Activated CD8-positive, alpha-beta memory T cell treated with anti-CD3 and anti-CD28 coated beads, Interleukin-2, amount 10 ng/mL, durations not matched to agents 7 days and 5 days (primary cell): ENCODE measurements at places on chromosomes 11 and 22.

DNA sequence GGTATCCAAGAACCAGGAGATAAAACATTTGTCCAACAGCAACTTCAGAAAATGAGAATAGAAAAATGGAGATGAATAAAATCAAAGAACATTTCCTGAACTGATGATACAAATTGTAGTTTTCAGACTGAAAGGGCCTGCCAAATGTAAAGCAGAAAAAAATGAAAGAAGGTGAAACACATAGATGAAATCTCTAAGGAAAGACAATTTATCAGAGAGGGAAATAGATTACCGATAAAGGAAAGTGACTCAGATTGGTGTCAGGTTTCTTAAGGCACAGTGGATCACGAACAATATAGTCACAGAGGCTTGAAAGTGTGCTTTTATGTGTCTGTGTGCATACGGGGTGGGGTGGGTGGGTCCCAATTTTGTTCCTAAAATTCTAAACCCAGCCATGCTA lies 4.1 kb upstream of the STT3A start:
- DNase-seq = no peak

DNA sequence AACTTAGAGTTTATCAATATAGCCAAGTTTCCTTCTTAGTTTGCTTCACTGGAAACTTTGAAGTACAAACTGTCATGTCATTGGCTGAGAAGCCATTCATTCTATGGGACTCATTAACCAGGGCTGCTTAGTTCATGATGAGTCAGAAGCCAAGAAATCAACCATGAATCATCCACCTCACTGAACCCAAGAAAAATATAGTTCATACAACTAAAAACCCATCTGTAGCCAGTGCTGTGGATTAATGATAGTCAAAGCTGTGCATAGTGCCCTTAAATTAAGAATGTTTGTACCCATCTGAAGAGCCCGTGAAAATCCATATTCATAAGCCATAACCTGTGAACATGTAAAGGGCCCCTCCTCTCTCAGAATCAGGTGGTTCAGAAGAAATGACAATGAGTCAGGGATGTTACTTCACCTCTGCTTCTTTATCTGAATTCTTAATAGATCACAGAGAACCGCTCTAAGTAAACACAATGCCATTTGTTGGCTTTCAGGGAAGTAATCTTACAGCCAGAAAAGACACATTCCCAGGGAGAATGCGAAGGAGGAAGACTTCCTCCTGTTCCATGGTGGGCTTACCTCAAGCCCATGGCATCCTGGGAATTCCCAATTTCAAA lies 25.4 kb downstream of the MMP20 start:
- DNase-seq = no peak

GRCh38 chr11:11374358-11375148 lies 21.5 kb upstream of the CSNK2A3 start:
- DNase-seq = no peak

DNA sequence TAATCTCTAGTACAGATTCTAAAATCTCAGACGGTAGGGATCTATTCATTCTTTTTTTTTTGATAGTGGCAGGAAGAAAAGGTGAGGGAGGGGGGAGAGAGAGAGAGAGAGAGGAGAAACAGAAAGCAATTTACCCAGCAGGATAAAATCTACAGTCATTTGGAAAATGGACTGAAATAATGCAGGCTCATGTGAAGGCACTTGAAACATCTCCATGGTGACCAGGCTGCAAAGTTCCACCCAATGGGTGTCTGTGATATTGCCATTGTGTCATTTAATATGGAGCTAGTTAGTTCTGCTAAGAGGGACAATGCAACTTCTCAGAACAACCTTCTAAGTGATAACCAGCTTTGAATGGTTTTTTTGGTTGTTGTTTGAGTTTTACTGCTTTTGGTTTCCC lies 165.2 kb upstream of the RAG2 start:
- no peak for DNase-seq

- no peak for DNase-seq
These were observed 356.3 kb downstream of the FAT3 start for GRCh38 chr11:92580908-92581307.

DNA sequence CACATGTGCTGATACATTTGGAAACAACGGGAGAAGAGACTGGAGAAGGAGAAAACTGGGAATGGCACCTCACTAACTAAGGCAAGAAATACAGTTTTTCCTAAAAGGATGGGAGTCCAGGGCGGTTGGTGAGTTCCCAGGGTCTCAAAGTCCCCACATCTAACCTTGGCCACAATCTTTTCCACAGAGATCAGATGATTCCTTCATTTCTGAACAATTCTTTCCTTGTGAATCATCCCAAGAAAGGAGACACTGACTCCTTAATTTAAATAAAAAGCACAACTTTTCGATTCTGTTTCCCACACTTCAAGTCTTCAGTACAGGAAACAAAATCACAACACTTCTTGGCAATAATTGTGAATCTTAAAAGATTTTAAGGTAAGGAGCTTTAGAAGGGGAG lies 384.7 kb downstream of the DCDC1 start:
- DNase-seq = no peak

GRCh38 chr22:28808716-28809355 lies 8.5 kb upstream of the XBP1 start:
- DNase-seq = no peak

GRCh38 chr22:44045145-44045544 lies 21.0 kb downstream of the PARVB start:
- DNase-seq = no peak

DNA sequence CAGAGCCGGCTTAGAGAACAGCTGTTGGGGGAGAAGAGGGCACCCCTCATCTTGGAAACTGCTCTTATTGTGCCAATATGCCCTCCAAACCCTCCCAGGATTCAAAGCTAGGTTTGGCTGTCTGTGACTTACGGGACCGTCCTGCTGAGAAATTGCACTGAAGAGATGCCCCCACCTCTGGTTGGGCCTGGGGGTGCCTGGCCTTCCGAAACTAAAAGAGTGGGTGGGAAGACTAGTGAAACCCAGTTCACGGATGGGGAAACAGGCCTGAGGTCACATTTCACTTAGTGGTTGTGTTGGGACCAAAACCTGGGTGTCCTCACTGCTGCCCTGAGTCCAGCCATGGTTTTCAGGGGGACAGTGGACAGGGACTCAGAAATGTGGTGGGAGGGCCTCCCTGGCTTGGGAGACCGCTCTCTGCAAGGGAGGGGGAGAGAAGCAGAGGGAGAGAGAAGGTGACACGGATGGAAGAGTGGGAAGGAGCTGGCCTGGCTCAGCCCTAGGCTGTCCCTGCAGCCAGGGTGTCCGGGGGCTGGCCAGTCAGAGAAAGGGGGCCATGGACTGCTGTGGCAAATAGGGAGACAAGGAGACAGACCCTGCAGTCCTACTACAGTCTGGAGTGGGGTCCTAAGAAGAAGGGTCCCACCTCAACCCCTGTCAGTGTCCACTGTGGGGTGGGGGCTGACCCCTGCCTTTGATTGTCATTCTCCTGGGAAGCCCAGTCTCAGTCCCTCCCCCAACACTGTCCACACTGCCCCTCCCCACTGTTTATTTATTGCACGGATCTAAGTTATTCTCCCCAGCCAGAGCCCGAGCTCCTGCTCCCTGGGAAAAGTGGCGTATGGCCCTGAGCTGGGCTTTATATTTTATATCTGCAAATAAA lies 13.6 kb downstream of the MAFF start:
- no peak for DNase-seq

DNA sequence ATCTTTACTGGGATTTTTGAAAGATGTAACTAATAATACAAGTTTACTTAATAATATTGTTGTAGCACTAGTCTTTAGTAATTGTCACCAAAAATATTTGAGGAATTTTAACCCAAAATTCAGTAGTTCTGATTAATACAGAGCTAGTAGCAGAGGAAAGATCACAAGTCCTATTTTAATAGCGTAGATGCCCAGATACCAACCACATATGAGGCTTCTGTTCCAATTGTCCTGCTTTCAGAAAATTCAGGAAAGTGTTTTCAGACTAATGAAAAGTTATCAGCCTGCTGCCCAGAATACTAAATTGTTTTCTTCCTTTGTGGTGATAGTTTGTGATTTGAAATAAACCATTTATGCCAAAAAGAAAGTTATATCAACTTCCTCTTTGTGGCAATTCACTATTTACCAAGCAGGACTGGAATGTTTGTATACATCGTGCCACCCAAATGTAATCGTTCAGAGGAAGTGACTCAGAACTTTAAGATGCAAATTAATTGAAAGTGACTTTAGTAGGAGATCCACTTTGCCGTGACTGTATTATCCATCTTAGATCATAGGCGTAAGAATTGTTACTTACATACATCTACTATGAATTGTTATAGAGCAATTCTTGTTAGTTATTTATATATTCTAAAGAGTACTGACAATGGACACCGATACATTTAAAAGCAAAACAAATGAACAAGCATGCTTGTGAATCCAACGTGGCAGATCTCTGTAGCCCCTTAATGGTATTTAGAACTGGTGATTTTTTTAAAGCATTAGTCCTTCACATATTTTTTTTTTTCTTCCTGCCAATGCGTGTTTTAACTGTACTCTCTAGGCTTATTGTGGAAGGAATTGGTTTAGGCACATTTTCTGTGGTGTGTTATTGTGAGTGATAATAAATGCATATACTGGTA lies 231.0 kb downstream of the DDX10 start:
- DNase-seq = no peak

GRCh38 chr11:101390539-101390938 lies 193.3 kb downstream of the TRPC6 start:
- no peak for DNase-seq

GRCh38 chr11:15941206-15941770 lies 415.1 kb downstream of the SOX6 start:
- DNase-seq = no peak

DNA sequence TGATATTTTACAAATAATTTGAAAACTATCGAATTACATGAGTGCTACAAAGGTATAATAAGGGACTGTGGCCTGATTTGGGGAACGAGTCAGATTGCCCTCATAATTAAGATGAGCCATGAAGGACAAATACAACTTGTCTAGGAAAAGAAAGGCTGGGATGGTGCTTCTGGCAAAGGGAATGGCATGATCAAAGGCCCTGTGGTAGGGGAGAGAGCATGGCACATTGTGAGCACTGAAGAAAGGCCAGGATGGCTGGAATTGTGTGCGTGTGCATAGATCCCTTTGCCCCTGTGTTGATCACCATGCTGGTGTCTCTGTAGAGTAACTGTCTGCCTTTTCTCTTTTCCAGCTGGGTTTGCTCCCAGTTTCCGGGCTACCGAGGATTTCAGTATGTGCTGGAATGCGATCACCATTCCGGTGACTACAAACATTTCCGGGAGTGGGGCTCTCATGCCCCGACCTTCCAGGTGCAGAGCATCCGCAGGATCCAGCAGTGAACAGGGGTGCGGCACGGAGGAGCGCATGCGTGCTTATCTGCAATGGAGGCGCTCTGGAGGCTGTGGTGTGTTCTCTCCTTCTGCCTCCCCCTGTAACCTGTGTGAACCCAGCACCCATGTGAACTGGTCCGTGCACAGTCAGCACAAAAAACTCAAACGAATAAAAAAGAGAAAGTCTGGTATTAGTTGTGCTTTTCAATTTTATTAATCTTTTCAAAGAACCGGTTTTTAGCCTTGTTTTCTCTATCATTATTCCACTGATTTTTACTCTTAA lies 8.4 kb downstream of the CRYBA4 start:
- DNase-seq = no peak

DNA sequence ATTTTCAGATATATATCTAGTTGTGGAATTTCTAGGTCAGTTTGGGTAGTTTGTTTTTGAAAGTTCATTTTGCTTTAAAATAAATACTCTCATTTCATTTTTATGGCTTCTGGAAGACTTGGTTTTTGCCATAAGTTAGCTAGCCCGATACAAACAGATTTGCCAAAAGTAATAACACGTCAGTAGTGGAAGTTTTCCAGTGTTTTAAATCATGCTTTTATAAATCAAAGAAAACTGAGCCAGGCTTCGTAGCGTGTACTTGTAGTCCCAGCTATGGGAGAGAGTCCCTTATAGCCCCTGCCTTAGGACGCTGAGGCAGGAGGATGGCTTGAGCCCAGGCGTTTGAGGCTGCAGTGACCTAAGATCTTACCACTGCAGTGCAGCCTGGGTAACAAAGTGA lies 21.7 kb upstream of the MICALL1 start:
- no peak for DNase-seq

GRCh38 chr22:33599596-33599995 lies 320.7 kb downstream of the LARGE1 start:
- DNase-seq = no peak

DNA sequence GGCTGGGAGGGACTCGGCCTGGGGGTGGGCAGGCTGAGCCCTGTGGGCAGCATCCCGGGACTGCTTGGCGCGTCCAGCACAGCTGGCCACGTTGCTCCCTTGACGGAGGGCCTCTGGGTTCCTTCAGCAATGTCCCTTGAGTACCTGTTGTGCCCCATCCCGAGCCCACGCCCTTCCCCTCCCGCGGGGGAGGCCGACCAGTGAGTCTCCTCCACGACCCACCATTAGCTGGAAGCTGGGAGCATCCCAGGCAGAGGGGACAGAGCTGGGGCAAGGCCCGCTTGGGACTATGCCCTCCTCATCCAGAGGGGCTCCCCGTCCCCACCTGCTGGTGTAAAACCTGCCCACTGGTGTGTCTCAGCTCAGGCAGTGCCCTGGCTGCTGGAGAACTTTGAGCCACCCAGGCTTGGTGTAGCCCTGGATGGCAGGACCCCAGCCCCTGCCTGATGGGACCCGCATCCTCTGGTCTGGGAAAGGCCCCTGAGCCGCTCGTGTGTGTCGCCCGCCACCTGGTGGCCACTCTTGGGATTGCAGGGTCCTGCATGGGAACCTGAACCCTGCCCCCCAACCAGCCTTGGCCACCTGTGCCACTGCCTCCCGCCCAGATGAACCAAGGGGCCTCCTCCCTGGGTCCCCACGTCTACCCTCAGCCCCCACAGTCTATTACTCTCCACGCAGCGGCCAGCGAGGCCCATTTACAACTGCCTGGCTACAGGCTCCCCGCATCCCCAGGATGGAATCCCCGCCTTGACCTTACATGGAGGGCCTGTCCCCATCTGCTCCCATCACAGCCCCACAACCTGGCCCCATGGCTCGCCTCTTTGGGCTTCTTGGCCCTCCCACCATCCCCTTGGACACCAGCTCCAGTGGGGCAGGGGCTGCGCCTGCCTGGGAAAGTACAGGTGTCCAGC lies 16.6 kb upstream of the ARHGAP8 start:
- DNase-seq = peak; percentile 85

- DNase-seq = no peak
These were observed 46.9 kb downstream of the OR4D9 start for GRCh38 chr11:59558270-59558643.

DNA sequence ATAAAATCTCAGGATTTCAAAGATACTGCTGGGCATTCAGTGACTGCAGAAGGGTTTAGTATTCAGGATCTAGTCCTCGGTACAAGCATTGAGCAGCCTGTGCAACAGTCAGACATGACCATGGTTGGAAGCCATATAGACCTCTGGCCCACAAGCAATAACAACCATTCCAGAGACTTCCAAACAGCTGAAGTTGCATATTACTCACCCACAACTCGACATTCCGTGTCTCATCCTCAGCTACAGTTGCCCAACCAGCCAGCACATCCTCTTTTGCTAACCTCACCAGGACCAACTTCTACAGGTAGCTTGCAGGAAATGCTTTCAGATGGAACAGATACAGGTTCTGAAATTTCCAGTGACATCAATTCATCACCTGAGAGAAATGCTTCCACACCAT lies 156.8 kb downstream of the C11orf91 start:
- DNase-seq = no peak

GRCh38 chr11:32792948-32793475 lies 1.4 kb downstream of the CCDC73 start:
- peak; percentile 70 for DNase-seq

GRCh38 chr22:27419473-27419872 lies 382.1 kb downstream of the MN1 start:
- no peak for DNase-seq
